Ovary (tissue), 10 donors: ENCODE measurements at places on chromosomes 12 and 14.

- peaks cover 3% of the 10 kb centered on the region for H3K4me1 ChIP-seq
- no peaks in the 10 kb centered on the region for H3K27me3 ChIP-seq
- H3K36me3 ChIP-seq, result no peaks in the 10 kb centered on the region
Measured at GRCh38 chr14:91349481-91350074, 68.0 kb downstream of the CCDC88C start.

DNA sequence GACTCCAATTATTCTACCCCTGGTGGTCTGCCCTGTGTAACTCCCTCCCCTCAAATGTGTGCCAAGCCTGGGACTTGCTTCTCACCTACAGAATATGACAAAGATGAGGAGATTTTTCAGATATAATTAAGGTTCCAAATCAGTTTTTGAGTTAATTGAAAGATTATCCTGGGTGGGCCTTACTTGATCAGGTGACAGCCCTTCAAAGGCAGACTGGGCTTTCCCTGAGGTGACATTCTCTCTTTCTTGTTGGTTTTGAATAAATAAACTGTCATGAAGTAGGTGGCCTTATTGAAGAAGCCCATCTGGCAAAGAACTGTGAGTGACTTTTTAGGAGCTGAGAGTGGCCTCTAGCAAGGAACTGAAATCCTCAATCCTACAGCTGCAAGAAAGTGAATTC, 106.0 kb downstream of the BRMS1L start:
- H3K4me1 ChIP-seq, result peaks cover 4% of the 10 kb centered on the region
- no peak overlapping the region for H3K27ac ChIP-seq
- H3K27me3 ChIP-seq, result no peaks in the 10 kb centered on the region
- DNase-seq, result no peak
- H3K4me3 ChIP-seq, result no peak overlapping the region

DNA sequence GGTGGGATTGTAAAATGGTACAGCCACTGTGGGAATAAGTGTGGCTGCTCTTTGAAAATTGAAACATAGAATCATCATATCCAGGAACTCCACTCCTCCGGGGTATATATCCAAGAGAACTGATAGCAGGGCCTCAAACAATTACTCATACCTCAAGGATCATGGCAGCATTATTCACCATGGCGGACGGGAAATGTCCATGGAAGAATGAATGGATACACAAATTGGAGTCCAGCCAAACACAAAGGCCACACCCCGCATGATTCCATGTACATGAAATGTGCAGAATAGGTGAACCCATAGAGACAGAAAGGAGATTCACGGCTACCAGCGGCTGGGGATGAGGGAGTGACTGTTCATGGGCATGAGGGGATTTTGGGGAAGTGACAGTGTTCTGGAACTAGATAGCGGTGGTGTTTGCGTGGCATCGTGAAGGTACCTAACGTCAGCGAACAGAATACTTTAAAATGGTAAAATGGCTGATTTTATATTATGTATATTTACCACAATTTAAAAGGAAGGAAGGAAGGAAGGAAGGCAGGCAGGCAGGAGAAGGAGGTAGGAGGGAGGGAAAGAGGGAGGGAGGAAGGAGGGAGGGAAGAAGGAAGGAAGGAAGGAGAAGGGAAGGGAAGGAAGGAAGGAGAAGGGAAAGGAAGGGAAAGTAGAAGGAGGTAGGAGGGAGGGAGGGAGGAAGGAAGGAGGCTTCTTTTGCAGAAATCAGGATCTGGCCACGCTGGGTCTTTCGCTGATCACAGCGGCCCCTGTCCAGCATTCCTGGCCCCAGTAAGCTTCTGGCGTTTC, 14.1 kb upstream of the NCOR2 start:
- H3K4me1 ChIP-seq, result no peaks in the 10 kb centered on the region
- H3K36me3 ChIP-seq, result no peaks in the 10 kb centered on the region
- no peak for DNase-seq
- no peak overlapping the region for H3K4me3 ChIP-seq

DNA sequence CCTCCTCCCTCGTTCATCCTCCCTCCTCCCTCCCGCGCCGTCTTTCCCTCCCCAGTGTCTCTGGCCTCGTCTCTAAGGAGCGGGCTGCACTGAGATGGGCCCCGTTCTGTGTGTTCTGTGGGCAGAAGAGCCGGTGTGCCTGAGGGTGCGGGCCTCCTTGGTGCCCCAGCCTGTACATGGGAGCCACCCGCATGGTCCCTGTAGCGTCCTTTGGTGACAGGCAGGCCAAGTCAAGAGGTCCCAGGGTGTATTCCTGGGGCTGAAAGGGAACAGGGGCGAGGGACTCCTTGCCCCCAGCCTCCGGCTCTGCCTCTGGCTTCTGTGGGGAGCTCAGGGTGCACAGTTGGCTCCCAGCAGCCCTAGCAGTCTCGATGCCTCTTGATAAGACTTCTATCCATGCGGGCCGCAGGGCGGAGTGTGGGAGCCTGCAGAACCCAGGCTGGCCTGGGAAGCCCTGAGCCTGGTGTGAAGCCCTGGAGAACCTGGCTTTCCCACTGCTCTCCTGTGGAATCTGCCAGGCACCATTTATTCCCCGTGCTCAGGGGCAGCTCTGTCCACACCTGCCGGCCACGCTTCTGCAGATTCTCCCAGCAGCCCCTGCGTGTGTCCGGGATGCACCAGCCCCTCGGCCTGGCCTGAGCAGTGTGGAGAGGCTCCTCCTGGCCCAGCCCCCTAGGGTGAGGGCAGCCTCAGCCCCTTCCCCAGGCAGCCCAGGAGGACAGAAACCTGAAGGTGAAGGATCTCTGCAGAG, 181.3 kb downstream of the KIF26A start:
- H3K4me3 ChIP-seq, result no peak overlapping the region
- H3K4me1 ChIP-seq, result peaks cover 9% of the 10 kb centered on the region
- H3K27me3 ChIP-seq, result no peaks in the 10 kb centered on the region

GRCh38 chr12:57218030-57218853, 1.6 kb downstream of the NXPH4 start:
- H3K4me1 ChIP-seq, result peaks cover 8% of the 10 kb centered on the region
- H3K27me3 ChIP-seq, result peaks cover 17% of the 10 kb centered on the region
- H3K27ac ChIP-seq, result no peak overlapping the region
- no peaks in the 10 kb centered on the region for H3K36me3 ChIP-seq

DNA sequence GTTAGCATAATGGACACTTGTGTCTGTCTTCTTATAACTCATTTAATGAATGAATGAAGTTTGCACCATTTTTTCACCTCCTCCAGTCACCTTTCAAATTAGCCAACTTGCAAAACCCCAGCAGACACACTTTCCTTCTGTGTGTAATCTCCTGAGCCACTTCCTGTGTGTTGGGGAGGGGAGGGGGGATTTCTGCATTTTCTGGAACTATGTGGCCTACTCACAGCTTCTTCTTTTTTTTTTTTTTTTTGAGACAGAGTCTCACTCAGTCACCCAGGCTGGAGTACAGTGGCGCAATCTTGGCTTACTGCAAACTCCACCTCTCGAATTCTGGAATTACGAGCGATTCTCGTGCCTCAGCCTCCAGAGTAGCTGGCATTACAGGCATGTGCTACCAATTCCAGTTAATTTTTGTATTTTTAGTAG, 4.1 kb upstream of the SERPINA1 start:
- no peak overlapping the region for H3K27ac ChIP-seq
- no peak for DNase-seq
- no peak overlapping the region for H3K4me3 ChIP-seq
- H3K4me1 ChIP-seq, result no peaks in the 10 kb centered on the region
